SIG-M5 (cell line): ENCODE measurements at places on chromosomes 4 and X.

- no peak for DNase-seq
Measured at GRCh38 chr4:11525085-11525484, 96.4 kb upstream of the HS3ST1 start.

GRCh38 chr4:2457481-2458295 is 11.2 kb upstream of the RNF4 start:
- no peak for DNase-seq

GRCh38 chr4:180512801-180513475 is 1730.3 kb upstream of the TENM3 start:
- DNase-seq = no peak

GRCh38 chr4:4574792-4575191 is 32.9 kb upstream of the STX18 start:
- no peak for DNase-seq

- DNase-seq = no peak
Measured at GRCh38 chr4:152132776-152133175, 372.0 kb upstream of the GATB start.

GRCh38 chr4:2891294-2891693 is 47.6 kb downstream of the ADD1 start:
- DNase-seq = no peak

DNA sequence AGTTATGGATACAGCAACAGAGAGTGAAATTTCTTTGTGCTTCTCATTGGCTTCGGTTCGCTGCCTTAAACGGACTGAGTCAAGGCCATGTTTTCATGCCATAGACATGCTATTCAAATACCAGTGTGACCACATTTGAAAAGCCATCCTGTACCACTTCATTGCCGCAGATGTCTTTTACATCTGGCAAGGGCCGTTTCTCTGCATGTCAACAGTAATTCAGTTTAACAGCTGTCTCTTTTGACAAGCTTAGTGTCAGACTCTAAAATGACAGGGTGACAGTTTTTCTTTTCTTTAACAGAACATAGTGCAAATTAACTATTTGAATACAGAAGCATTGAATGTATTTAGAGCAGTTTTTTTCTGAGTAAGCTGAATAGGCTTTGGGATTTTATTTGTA is 362.2 kb upstream of the POU3F4 start:
- DNase-seq = no peak

DNA sequence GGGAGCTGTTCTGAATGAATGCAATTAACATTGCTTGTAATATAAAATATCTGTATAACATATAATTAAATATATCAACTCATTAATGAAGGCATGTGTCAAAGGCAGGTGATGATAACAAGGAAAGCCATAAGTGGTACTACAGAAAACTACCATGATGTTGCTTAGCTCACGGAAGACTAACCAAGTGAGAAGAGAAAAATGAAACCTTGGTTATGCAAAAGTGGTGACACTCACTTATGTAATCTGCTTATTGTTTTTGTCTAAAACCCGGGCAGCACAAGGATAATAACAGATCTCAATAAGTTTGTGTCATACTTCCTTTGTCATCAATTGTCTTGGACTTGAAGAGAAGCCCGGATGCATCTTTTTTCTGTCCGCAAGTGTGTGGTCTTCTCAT is 156.4 kb downstream of the HS6ST2 start:
- DNase-seq = no peak

DNA sequence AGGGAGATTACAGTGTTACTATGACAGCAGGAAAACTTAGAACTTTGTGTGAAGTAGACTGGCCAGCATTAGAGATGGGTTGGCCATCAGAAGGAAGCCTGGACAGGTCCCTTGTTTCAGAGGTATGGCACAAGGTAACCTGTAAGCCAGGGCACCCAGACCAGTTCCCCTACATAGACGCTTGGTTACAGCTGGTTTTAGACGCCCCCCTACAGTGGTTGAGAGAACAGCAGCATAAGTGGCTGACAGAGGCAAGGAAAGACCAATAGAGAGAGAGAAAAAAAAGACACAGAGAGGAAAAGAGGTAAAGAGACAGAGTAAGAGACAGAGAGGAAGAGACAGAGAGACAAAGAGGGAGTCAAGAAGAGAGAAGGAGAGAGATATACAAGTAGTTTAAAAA is 144.5 kb downstream of the GC start:
- no peak for DNase-seq
